WERI-Rb-1 (cell line): ENCODE measurements at places on chromosomes 5 and 9.

GRCh38 chr5:120910629-120911028, 446.5 kb downstream of the PRR16 start:
- no peak for DNase-seq

DNA sequence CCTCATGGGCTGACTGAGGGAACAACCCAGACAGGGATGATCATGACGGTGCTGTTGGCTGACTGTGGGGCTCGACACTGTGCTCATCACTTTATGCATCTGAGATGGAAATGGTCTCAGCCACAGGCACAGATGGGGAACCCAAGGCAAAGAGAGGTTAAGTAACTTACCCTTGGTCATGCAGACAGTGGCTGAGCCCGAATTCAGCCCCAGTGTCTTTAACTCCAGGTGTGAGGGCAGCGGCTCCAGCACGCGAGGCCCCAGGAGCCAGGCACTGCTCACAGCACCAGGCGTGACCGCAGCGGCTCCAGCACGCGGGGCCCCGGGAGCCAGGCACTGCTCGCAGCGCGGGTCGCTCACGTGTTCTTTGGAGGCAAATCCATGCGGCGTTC, 45.3 kb upstream of the FCN1 start:
- no peak for DNase-seq

DNA sequence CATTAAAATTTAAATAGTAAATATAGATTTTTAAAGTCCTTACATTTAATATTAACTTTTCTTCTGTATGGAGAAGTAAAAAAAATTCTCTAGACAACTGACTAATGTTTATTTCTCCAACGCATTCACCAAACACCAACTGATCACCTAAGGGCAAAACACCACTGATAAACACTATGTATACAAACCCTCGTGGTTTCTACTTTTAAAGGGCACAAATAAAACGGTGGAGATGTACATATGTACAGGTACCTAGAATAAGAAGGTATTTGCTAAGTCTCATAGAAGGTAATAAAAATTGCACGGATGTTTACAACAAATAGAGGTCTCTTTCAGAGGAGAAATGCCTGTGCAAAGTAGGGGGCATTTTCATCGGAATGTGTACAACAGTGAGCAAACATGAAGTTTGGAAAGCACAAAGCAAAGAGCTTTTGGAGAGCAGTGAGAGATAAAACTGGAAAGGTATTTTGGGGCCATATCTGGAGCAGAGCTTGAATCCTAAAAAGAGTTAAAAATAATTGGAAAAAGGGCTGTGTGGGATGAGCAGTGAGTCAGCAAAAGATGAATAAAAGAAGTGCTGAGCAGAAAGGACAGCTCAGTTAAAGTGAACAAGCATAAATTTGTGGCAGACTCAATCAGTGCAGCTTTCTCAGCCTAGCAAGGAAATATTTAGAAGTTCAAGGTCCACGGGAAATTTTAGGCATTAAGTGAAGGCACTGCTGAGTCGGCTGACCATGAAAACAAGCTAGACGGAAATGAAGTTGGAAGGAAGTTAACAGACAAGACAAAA, 160.0 kb downstream of the TMEM161B start:
- no peak for DNase-seq

- DNase-seq, result no peak
Measured at GRCh38 chr5:33576726-33577590, 136.2 kb downstream of the TARS1 start.

DNA sequence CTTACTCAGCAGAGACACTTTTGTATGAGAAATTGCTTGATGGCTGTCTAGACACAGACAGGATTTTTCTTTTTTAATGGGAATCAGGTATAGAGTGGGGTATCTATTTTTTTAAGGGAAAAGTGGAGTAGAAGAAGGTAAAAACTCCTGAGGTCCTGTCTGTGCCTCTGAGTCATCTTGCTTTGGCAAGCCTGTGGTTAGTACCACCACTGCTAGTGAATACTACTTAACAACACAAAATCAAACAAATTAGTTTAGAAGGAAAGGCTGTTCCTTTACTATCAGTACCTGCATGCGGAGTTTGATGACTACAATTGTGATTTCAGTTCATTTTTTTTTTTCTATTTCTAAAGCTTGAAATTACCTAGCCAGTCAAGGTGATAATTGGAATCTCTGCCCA, 150.9 kb upstream of the PPP1R2B start:
- DNase-seq, result no peak

DNA sequence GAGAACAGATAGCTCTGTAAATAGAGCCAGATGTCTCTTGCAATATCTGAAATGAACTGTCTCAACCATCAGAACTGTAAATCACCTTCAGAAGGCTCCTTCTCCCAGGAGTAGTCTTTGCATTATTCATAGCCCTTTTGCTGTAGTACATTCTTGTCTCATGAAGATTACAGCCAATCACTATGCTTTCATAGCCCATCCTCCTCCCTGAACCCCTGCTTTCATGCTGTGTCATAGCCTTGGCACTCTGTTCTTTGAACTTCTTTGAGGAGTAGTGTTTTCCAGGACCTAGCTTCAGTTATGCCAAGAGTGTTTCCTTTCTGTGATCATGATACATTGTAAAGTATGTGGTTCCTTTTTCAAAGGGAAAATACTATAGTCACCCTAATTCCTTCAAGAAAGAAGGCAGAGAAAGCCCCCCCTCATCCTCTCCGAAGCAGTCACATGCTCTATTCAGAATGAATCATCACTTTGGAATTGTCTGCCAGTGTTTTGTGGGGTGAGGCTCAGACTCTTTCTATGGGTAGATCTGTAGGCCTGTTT, 61.1 kb downstream of the GRIA1 start:
- no peak for DNase-seq

DNA sequence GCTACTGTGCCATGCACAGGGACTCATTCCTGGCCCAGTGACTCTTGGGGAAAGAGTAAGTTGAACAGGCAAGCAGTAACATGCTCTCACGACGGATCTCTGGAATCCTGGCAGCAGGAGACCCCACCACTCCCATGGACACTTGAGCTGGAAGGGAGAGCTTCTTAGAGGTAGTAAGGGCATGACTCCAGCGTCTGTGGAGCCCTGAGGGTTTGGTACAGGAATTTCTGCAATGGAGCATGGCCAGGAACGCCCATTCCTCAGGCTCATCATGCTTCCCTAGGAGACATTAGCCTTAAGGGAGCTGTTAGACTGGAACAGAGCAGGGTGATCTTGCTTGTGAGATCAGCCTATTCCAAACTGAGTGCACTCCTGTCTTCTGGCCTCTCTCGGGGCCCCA, 212.9 kb downstream of the MAT2B start:
- DNase-seq, result no peak

GRCh38 chr5:115349001-115349817, 52.8 kb upstream of the CCDC112 start:
- no peak for DNase-seq

DNA sequence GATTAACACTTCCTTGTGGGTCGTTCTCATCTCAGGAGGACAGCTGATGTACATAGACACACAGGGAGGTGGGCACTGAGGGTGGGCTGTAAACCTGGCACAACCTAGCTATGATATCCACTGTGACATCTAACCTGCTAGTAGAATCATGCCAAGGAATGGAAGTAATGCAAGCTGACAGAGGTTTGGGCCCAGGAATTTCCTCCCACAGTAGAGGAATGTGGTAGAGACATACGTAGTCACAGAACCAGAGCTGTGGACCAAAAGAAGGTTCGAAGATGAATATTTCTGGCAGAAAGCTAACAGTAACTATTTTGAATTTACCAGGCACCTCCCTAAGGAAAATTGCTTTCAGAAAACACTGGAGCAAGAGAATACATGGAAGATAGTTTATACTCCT, 15.2 kb upstream of the DNAJC25 start:
- DNase-seq, result no peak

DNA sequence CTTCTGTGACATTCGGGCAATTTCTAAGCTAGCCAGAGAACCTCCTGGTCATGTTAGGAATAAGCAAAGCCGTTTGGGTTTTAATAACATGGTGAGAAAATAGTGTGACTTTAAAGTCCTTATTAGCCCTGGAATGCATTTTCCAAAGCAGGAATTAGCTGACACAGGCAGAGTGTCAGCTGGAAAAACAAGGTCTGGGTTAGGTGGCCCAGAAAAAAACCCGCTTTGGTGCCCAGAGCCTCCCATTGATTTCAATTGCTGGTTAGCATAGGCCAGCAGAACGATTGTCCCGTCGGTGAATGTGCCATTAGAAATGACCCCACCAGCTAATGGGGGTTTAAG, 62.1 kb upstream of the CPEB4 start:
- DNase-seq, result no peak

GRCh38 chr5:74148321-74148720, 492.2 kb downstream of the ENC1 start:
- DNase-seq, result no peak

DNA sequence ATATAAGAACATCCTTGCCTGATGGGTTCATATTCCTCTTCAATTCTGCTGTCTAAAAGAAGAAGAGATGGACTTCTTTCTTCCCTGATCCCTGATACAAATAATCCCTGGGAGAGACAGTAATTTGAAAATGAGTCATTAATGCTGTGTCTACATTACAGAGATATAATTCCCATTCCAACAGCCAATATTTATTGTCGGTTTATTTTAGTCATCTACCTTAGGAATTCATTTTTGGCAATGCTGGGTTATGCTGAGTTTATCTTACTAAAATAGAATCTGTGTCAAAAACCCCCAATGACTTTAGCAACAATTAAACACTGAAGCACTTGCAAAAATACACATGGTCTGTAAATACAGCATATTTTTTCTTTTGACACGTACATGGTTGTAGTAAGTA, 23.9 kb downstream of the ZNF474 start:
- no peak for DNase-seq

DNA sequence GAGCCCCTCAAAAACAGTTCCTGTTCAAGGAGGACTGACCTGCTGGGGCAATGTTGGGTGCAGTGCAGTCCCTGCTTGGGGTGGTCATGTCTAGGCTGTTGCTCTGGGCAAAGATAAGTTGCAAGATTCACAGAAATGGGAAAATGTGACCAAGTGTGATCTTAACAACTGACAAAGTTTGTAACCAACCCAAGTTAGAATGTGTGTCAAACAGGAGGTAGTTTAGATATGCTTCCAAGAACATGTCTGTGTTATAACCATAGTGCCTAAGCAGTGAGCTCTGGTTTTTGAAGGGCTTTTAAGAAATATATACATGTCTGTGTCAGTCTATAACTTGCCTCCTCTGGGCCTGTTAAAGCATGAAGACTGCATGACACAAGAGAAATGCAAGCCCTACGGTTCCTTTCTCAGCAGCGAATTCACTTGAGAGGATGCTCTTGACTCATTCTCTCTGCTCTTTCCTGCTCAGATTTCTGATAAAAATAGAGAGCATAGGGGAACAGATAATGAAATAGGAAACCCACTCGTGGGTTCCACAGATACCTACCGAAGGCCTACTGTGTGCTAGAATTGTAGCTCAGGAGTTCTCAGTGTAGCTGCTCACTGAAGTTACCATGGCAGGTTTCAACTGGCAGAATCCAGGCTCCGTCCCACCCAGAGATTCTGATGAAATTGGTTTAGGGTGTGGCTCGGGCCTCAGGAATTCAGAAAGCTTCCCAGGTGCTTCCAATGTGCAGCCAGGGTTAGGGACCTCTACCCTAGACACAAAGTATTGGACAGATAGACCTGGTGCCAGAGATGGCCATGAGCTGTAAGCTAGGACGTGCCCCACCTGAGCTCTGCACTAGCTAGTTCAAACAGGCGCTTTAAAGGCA, 52.4 kb downstream of the ARHGEF37 start:
- no peak for DNase-seq

DNA sequence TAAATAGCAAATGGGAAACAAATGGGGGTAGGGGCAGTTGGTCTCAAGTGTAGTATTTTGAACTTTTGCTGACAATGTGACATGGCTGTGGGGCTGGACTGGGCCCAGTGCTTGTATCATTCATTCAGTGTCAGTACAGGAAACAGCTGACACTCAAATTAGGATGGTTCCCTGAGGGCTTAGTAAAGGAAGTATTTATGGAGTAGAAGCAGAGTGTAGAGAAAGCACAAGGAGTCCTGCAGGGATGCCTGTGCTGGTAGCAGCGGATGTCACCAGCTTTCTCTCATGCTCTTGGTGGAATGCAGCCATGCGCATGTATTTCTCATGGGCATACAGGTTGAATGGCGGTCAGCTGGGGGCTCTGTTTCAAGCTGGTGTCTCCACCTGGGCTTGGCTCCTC, 72.9 kb upstream of the SLC44A1 start:
- no peak for DNase-seq

GRCh38 chr5:172834415-172835289, 601 bp downstream of the ERGIC1 start:
- DNase-seq, result no peak

GRCh38 chr5:74149395-74149794, 491.1 kb downstream of the ENC1 start:
- no peak for DNase-seq
